Osteoblast (primary cell): ENCODE measurements at places on chromosomes 7 and 10. TPM values are rescaled to one million over a fixed set of nuclear protein-coding genes. Genes with fewer than 3 reads are reported as not detected.

GIMAP5 gene
- total RNA-seq = not detected in 2 replicates

BUD23 gene
- total RNA-seq = 33.9 and 36.9 TPM in 2 replicates

EPO gene
- not detected in 2 replicates for total RNA-seq

CDK14 gene
- 39.1 and 54.8 TPM in 2 replicates for total RNA-seq

ABCF2 gene
- 55.1 and 65.9 TPM in 2 replicates for total RNA-seq

LIPF gene
- not detected in 2 replicates for total RNA-seq
